ENCODE measurements at places on chromosomes 2 and 18. TPM values are rescaled to one million over a fixed set of nuclear protein-coding genes. Genes with fewer than 3 reads are reported as not detected.

DNA sequence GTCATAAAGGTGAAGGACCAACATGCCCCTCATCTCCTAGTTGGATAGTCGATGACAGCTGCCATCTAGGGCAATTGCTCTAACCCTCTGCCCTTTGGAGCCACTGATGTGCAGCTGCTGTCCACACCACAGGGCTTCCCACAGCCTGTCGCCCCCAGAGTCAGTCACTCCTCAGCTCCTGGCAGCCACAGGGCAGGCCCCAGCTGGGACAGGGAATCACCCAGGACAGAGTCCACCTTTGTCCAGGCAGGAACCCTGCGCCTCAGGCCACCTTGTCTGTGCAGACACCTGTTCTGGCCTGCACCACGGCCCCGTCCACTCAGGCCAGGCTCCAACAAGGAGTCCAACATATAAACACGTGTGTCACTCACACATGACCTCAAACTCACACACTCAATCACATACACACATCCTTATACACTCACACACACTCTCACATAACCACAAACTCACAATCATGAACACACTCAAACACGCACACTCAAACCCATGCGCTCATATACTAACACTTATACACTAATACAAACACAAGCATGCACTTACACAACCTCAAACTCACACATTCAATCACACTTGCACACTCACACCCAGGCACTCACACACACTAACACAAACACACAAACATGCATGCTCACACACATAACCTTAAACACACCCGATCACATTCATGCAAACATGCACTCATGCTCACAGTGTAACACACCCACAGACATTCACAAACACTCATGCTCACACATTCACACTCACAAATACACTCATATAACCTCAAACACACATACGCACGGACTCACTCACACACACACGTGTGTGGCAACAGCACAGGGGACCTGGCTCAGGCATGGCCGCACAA lies 29.7 kb downstream of the HDAC4 start:
- peak; percentile 32 for DNase-seq

GRCh38 chr2:104861351-104862057 lies 7.6 kb downstream of the POU3F3 start:
- DNase-seq: peak; percentile 69

The RASGRP3 gene
- not detected for total RNA-seq

DNA sequence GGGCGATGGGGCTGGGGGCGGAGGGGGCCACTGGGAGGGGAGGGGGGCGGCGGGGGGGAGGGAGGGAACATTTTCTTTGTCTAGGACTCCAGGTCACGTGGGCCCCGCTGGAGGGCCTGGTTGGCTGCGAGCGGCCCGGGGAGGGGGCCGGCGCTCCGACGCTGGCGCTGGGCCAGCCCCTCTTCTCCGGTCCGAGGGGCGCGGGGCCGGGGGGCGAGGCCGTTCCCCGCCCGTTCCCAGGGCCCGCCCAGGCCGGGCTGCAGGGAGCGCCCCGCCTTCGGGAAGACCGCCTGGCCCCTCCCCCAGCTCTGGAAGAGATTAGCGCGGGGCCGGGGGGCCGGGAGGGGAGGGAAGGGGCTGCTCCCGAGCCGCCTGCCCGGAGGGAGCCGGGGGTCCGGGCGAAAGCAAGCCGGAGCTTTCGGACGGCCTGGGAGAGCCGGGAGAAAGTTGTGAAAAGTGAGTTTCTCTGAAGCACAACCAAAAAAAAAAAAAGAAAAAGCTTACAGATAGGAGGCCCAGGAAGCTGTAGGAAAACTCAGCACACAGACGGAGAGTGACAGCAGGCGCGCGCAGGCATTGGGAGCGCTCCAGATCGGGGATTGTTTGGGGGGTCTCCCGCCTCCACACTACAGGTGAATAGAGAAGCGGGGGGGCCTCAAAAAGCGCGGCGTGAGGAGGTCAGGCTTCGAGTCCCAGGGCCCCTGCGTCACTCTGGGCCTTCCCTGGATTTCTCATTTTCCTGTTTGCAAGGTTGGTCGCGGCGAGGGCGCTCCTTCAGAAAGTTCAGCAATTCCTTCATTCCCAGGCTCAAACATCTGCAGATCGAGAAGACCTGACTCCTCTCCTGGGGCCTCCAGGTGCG lies 84.1 kb upstream of the POMC start:
- peak; percentile 100 for DNase-seq

- no peak for DNase-seq
Measured at GRCh38 chr2:8159966-8160603, 521.8 kb upstream of the ID2 start.

The UGT1A3 gene
- not detected for total RNA-seq

DNA sequence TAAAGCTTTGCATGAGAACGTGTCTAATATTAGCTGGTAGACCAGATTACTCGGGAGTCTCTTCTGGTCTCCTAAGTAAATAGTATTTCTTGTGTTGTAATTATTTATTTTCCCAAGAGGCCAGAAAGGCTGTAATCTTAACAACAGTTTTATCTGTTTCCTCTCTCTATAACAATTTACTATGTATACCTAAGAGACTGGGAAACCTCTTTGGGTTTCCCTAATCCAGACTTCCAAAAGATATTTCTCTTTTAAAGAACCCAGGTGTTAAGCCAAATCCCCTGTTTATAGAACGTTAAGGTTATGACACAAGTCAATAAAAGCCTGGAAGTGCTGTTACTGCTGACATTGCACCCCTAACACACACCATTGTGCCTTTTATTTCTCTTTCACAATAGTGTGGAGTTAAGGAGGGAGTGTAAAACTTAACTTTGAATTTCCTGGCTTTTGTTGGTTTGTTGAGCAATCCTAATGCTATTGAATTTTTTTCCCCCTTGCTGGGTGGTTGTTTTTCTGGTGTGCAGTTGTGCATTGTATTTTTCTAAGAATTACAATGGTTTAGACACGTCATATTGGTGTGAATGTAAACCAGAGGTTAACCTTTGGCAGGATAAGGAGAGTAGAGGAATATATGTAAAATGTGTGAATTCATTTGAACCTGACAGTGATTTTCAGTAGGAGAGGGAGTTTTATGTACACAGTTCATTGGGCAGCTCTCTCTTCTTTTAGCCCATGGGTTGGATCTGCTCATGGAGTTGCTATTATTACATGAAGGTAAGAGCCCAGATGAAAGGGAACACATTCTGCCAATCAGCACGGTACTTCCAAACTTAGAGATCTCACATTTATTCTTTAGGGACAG lies 192.8 kb downstream of the MTX2 start:
- no peak for DNase-seq

- no peak for DNase-seq
Measured at GRCh38 chr2:225462945-225463344, 63.4 kb downstream of the NYAP2 start.

- no peak for DNase-seq
Measured at GRCh38 chr18:63181706-63182309, 137.8 kb downstream of the BCL2 start.

- DNase-seq: no peak
Measured at GRCh38 chr2:62525549-62526269, 19.7 kb upstream of the TMEM17 start.

GRCh38 chr2:6831229-6831628 lies 34.5 kb downstream of the CMPK2 start:
- no peak for DNase-seq

DNA sequence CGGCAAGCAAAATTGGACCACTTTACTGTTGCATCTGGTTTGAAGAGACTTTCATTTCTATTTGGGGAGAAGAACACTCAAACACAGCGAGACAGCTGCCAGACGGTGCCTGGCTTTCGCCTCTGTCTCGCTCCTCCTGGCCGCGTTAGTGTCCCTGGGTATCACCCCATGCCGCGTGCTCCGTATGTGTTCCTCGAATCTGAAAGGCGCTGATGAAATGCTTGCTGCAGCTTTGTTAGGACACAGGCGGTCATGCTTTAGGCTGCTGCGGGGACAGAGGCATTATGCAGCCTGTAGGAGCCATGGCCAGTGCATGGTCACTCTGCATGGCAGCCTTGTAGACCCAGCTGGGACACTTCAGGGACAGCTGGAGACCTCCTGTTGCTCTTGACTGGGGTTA lies 53.9 kb downstream of the LDLRAD4 start:
- DNase-seq: peak; percentile 39

GRCh38 chr2:160145471-160145870 lies 54.6 kb downstream of the ITGB6 start:
- no peak for DNase-seq

DNA sequence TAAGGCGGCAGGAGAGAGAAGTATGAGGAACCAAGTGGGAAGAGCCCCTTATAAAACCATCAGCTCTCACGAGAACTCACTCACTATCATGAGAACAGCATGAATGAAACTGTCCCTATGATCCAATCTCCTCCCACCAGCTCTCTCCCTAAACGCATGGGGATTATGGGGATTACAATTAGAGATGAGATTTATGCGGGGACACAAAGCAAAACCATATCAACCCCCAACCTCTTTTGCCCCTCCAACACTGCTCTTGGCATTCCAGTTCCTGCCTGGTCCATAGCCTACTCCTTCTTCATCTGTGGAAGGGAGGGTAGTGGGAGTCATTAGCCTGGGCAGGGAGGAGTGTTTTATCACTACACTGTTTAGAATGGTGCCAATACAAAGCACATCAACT lies 1.4 kb upstream of the EHD3 start:
- DNase-seq: no peak

The RUFY4 gene
- total RNA-seq: not detected

DNA sequence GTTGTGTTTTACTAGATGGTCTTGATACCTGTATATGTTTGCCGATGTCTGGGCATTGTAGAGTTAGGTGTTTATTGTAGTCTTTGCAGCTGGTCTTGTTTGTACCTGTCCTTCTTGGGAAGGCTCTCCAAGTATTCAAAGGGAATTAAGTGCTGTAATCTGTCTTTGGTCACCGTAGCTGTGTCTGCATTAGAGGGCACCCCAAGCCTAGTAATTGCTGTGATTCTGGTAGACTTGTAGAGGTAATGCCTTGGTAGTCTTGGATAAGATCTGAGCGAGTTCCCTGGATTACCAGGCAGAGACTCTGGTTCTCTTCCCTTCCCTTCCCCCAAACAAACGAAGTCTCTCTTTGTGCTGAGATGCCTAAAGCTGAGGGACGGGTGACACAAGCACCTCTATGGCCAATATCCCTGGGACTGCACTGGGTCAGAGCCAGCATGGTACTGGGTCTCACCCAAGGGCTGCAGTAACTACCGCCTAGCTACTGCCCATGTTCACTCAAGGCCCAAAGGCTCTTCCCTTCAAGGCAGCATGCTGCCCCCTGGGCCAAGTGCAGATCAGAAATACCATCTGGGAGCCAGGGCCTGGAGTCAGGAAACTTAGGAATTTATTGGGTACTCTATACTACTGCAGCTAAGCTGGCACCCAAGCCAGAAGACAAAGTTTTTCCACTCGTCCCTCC lies 27.1 kb downstream of the STPG4 start:
- no peak for DNase-seq
